Activated CD4-positive, alpha-beta T cell treated with anti-CD3 and anti-CD28 coated beads for 4 hours (primary cell): ENCODE measurements at places on chromosomes 12 and 14.

DNA sequence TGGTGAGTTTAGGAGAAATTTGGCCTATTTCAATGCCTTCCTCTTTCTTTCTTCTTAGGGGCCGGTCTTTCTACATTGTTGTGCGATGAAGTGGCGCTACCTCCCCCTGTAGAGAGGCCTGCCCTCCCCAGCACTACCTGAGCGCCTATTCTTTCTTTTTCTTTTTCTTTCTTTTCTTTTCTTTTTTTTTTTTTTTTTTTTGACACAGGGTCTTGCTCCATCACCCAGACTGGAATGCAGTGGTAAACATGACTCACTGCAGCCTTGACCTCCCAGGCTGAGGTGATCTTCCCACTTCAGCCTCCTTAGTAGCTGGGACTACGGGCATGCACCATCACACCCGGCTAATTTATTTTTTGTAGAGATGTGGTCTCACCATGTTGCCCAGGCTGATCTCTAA lies 136.1 kb upstream of the MAX start:
- DNase-seq = no peak

- no peak for DNase-seq
Measured at GRCh38 chr14:23414906-23415820, 7.1 kb upstream of the MYH6 start.

DNA sequence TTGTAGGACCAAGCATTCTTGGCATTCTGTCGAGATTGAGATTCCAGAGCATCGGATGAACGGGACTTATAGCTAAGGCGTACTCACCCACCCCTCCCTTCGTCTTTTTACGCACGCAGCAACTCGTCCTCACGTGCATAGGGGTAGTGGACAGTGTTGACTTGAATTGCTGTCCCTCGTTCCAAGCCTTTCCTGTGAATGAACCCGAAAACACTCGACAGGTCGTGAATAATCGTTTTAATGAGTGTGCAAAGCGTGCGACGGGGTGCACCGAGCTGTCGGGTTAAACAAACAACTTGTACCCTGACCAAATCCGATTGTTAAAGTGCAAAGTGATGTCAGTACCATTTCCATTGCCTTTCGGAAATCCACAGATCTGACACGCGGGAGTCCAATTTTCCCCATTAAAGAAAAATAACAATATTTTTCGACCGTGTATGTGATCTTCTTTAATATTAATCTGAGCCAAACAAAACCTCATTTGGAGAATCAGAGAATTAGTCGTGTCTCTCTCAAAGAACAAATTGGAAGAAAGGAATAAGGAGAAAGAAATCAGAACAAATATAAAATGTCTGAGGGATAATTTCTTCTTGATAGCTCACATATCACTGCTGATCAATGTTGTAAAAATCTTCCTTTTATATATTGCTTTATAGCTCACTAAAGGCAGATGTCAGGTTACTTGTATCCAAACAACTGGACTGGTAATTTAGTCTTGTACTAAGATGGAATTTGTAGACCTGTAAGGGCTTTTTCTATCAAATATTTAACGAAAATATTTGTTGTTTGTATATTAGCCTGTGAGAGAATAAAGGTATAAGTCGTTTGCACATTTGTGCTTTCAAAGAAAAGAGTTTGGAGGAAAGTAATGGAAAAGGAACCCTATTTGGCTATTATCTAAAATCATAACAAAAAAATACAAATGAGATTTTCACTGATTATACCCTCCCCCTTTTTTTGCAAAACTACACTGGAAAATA lies 11.8 kb downstream of the FOXG1 start:
- no peak for DNase-seq

DNA sequence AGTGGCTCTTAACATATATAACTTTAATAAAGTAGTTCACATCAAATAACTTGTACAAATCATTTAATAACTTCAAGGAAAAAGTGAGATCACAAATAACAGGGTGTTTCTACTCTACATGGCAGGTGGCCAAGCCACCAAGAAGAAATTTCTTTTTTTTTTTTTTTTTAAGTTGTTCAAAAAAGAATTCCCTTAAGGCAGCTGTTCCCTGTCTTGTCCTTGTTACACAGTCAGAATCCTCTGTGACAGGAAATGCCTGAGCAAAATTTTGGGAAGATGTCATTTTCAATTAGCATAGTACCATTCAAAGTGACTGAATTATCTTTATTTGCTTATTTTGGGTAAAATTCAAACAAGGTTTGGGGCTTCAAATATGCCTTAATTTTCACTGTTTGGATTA lies 79.4 kb downstream of the LIN7A start:
- DNase-seq = no peak

DNA sequence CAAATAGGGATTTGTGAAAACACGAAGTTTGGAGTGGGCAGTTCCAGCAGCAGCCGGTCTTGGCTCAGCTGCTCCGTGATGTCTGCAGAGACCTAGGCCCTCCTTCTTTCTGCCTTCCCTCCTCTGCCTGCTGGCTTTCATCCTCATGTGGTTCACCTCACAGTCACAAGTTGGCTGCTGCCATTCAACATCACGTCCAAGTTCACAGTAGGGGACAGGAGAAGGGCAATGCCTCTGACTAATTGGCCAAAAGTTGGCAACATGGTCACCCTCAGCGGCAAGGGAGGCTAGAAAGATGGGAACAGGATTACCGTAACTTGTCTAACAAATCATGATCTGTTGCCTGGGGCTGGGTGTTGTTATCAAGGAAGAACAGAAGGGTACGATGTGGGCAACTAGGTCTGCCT lies 7.8 kb upstream of the CACNA2D4 start:
- DNase-seq = no peak

GRCh38 chr14:57314396-57315089 lies 45.8 kb downstream of the AP5M1 start:
- no peak for DNase-seq

GRCh38 chr14:53925201-53925766 lies 31.3 kb downstream of the BMP4 start:
- DNase-seq = no peak

DNA sequence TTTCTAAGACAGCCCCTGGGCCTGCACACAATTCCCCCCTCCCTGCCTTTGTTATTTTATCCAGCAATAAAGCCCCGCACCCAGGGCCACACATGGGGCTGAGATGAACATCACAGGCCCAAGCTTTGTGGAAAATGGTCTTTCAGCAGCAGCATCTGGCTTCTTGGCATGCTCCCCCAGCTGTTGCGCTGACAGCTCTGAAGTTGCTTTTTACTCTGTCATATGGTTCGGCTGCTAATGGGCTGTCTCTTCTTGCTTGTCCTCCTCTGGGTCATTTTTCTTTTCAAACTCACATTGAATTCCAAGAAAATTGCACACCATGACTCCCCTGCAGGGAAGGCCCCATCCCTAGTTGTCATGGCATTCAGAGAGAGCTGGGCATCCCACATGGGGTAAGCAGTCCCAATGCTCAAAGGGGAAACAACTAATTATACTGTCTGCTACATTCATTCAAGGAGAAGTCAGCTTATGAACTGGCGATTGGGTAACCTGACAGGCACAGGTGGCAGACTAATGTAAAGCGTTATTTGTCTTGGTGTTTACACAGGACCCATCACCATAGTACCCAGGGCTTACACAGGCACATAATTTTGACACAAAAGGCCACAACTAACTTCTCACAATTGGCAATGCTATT lies 74.0 kb upstream of the CDKN3 start:
- no peak for DNase-seq

GRCh38 chr12:5796171-5796958 lies 148.7 kb downstream of the ANO2 start:
- DNase-seq = no peak

DNA sequence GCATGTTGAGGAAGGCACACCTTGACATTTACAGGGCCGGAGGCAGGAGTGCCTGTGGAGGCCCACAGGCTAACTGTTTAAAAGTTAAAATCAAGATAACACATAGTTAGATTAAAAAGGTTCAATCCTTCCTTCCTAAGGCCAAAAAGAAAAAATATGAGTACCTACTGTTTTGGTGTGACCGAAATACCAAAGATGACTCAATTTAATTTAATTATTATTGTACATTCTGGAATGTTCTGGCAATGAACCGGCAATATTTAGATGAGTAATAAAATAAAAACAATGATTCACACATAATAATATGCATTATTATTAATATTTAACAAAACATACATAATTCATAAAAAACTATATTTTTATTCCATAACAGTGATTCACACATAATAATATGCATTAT lies 136.8 kb upstream of the NTF3 start:
- DNase-seq = no peak

DNA sequence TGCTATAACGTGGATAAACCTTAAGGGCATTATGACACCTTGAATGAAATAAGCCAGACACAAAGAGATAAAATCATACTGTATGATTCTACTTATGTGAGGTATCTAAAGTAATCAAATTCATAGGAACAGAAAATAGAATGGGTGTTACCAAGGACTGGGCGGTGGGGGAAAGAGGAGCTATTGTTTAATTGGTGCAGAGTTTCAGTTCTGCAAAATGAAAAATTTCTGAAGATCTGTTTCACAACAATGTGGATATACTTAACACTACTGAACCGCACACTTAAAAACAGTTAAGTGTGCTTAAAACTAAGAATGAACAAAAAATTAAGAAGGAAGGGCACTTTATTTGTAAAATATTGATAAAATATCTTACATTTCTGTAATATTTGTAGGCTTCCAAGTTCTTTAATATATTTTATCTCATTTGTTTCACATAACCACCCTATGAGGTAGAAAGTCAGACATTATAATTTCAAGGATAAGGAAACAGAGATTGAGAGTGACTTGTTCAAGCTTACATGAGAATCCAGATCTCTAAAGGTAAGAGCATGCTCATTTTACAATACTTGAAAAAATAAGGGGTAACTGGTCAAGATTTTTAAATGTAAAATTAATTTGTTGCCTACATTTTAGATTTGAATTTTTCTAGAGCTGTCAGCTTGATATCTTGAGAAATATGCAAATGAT lies 14.9 kb downstream of the LTA4H start:
- no peak for DNase-seq

- no peak for DNase-seq
Measured at GRCh38 chr14:50070230-50070629, 46.1 kb downstream of the VCPKMT start.

DNA sequence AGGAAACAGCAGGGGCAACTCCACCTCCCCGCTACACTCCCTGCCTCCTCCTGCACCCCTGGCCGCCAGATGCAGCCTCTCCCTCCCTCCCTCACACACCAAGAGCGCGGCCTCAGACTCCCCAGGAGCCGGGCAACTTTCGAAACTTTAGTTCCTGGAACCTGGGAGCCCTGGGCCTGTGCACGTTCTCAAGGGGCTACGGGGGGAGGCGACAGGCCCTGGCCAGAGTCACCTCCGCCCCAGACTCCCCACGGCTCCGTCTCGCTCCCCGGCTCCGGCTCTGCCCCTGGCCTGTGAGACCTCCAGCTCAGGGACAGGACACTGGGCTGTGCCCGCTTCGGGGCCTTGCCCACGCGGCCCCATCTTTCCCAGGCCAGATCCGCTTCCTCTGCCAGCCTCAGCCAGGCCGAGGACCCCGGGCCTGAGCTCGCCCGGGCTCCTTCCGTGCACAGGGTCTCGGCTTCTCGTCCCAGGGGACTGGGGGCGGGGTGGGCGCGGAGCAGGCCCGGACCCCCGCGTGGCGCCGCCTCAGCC lies 5.5 kb downstream of the AMN start:
- no peak for DNase-seq

DNA sequence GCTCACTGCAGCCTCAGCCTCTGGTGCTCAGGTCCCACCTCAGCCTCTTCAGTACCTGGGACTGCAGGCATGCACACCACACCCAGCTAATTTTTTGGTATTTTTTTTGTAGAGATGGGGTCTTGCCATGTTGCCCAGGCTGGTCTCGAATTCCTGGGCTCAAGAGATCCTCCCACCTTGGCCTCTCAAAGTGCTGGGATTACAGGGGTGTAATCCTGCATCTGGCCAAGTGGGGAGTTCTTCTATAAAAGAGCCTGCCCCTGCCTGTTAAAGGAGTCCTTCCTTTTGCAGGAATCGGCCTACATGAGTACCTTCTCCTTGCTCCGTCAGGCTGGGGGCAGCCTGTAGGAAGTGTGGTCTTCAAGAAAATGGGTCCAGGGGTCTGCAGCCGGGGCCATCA lies 54.1 kb upstream of the RASSF3 start:
- DNase-seq = no peak

DNA sequence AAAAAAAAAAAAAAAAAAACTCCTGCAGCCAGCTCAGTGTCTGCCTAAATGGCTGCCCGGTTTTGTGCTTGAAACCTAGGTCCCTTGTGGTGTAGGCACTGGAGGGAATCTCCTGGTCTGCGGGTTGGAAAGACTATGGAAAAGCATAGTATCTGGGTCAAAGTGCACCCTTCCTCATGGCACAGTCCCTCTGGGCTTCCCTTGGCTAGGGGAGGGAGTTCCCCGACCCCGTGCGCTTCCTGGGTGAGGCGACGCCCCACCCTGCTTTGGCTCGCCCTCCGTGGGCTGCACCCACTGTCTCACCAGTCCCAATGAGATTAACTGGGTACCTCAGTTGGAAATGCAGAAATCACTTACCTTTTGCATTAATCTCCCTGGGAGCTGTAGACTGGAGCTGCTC lies 14.3 kb downstream of the PTCSC3 start:
- no peak for DNase-seq

- DNase-seq = no peak
Measured at GRCh38 chr14:81727218-81727617, 193.6 kb upstream of the SEL1L start.

GRCh38 chr14:54475187-54475899 lies 13.4 kb downstream of the GMFB start:
- DNase-seq = no peak

GRCh38 chr14:21068521-21069387 lies 1.4 kb upstream of the ARHGEF40 start:
- DNase-seq = peak; percentile 53

DNA sequence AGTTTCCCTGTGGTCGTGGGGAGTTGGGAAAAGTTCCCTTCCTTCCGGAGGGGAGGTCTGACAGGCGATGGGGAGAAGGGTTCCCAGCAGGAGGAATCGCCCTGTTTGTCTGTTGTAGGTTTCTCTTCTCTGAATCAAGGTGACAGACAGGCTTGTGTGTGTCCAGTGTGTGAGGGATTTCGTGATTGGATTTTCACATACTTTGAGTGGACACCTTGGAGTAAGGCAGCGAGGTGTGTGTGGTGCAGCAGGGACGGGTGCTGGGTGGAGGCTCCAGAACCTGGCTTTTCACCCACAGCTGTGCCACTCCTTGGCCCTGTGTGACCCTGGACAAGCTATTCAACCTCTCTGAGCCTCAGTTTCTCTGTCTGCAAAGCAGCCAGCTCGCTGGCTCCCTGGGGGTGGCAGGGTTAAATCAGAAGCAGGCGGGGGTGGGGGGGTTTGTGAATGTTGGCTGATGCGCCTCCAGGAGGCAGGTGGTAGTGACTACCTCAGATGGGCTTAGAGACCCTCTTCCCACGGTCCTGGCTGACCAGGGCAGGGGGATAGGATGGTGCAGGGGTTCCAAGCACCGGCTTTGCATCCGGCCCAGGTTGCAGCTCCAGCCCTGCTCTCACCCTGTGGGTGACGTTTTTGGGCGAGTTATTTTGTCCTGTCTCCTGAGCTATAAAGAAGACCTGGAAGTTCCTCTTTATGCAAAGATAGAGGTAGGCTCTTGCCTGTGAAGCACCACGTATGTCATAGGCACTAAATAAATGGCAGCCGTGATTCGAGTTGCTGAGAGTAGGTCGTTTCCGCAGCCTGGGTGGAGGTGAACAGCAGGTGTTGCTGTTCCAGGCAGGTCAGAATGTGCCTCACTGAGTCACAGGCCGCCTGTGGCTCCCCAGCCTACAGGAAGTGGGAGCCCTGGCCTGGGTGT lies 679 bp downstream of the BDKRB2 start:
- DNase-seq = no peak
